Effector CD8-positive, alpha-beta T cell (primary cell): ENCODE measurements at places on chromosomes 16 and 17.

DNA sequence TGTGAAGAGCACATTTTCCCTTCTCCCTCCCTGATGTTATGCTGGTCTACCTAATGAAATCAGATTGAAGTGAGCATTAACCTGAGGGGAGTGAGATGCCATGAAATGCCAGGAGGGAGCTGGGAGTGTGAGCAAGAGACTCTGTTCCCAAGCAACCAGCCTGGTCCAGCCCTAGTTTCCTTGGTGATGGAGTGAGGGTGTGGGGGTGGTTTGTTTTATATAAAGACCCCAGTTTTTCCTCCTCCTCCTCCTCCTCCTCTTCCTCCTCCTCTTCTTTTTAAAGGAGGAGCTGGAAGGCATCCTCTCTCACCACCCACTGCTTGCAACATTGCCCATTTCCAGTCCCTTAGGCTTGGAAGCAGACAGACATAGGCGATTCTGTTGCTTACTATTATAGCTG lies 97.1 kb downstream of the DNAH3 start:
- no peak for DNase-seq

DNA sequence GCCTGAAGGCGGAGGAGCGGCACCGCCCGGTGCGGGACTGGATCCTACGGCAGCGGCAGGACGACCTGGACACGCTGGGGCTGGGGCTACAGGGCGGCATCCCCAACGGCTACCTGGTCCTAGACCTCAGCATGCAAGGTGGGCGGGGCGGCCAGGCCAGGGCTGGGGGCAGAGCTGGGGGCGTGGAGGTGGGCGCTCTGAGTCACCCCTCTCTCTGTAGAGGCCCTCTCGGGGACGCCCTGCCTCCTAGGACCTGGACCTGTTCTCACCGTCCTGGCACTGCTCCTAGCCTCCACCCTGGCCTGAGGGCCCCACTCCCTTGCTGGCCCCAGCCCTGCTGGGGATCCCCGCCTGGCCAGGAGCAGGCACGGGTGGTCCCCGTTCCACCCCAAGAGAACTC lies 7.9 kb downstream of the MSLN start:
- no peak for DNase-seq

DNA sequence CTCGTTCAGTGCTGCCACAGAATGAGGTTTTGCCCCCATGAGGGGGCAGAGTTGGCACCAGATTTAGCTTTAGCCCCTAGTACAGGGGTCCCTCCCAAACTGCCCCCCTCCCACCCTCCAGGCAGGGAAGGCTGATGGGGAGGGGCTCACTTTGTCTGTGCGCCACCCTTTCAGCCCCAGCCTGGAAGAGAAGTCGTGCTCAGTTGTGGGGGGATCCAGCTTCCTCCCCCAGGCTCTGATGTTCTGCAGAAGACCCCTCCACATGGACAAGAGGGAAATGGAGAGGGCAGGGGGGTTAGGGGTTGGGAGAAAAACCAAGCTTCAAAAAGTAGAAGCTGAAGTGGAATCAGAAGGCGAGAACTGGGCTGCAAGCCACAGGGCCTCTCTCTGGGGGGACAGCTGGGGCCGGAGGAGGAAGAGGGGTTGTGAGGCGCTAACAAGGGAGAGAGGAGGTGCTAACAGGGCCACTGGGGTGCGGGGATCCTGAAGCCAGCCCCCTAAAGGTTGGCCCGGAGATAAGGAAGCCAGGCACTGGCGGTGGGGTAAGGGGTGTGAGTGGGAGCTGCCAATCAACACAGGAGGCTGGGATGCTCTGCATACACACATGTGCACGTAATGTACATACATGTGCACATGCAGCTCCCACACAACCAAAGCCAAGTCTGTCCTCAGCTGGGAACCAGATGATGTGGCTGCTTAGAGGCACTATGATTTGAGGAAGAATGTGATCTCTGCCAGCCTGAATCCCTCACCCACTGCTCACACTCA lies 7.0 kb upstream of the TMEM92 start:
- DNase-seq: no peak

DNA sequence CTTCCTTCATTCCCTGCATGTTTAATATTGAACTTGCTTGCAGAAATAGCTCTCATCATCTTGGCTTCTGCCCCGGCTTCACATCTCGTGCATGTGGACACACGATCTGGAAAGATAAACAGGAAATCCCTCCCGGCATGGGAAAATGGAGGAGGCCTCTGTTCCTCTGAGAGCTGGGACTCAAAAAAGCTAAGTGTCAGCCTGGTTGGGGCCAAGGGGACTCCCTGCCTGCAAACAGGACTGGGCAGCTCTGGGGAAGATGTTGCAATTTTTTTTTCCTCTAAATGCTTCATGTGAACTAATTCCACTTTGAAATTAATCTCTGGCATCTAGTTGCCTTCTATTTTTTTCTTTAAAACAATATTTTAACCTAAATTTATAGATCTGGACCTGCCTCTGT lies 24.8 kb downstream of the ITPRIPL2 start:
- DNase-seq: no peak

GRCh38 chr17:38981636-38982035 lies 14.4 kb upstream of the FBXO47 start:
- no peak for DNase-seq

- no peak for DNase-seq
Measured at GRCh38 chr17:7720125-7720524, 2.6 kb downstream of the DNAH2 start.

DNA sequence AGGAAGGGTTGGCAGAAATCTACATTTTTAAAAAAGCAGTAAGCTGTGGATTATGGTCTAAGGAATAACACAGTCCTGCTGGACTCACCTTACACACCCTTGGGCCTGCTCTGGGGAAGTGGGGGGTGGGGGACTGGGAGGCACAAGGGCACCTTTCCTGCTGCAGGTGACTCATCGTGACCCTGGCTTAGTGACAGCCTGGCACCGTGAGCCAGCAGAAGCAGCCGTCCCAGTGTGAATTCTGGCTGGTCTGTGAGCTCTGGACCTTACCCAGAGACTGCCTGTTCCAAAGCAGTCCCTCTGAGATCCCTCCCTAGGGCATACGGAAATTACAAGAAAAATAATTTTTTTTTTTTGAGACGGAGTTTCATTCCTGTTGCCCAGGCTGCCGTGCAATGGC lies 4.2 kb upstream of the CRK start:
- DNase-seq: no peak

GRCh38 chr17:39231091-39231561 lies 5.4 kb upstream of the STAC2 start:
- no peak for DNase-seq

GRCh38 chr17:22470411-22471175 lies 778.3 kb downstream of the KCNJ18 start:
- no peak for DNase-seq

DNA sequence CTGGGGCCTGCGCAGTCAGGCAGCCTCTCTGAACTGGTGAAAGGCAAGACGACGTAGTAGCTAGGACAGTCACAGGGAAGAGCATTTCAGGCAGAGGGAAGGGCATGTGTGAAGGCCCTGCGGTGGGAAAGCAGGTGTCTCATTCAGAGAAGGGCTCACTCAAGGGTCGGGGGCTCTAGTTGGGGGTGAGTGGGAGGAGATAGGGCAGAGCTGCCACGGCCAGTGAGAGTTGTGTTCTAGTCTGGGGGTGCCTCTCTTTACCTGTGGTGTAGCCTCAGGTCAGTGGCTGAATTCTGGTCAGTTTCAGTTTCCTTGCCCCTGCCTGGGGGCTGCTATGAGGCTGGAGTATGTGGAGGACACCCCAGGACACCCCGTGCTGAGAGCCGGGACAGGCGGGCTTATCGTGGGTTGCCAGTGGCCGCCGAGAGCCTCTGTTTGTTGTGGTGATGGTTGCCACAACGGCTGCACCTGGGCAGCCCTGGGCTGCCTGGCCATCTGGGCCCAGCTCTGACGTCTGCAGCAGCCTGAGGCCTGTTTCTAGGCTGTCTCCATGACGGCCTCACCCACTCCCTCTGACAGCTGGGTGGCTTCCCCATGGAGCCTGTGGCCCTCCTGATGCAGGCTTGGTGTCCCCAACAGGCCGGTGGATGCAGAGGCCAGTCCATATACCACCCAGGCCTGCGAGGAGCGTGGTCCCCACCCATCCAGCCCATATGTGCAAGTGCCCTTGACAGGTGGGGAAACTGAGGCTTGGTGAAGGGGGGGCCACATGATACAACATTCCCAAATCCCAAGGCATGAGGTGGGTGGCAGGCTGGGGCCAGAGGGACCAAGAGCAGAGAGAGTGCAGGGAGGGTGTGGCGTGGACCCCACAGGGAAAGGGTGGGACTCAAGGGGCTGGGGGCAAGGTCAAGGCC lies 10.8 kb downstream of the MAP2K3 start:
- no peak for DNase-seq

GRCh38 chr17:32783602-32784001 lies 93.3 kb downstream of the MYO1D start:
- DNase-seq: no peak

DNA sequence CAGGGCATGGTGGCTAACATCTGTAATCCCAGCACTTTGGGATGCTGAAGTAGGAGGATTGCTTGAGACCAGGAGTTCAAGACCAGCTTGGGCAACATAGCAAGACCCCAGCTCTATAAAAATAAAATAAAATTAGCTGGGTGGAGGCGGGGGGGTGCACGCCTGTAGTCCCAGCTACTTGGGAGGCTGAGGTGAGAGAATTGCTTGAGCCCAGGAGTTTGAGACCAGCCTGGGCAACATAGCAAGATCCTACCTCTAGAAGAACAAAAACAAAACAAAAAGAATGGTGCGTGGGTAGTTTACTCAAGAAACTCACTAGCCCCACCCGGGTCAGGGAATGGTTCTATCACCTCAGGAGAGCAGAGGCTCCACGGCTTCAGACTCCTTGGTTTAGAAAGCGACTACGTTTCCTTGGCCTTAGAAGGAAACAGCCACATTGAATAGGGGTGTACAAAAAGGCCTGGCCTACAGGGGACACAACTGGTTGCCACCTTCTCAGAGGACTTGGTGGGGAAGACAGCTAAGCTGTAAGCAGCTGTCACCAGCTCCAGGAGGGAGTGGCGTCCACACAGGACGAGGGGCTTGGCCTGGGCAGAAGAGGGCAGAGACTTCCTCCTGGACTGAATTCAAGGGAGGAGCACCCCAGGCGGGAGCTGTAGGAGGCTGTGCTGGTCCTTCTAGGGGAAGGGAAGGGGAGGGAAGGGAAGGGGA lies 716 bp downstream of the TK1 start:
- DNase-seq: no peak

DNA sequence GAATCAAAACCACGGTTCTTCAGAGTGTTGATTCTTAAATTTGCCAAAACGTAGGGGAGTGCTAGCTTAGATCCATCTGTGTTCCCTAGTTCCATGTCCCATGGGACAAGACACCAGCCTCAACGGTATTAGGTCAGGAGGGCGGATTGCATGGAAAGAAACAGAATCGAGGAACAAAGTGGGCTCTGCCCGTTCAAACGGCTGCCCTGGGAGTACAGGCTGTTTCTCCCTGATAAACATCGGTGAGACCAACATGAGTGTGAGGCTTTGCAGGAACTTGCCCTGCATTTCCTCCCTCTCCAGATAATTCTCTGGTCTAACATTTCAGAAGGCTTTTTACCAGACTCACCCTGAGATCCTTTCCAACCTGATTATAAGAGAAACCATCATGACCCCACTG lies 82.2 kb downstream of the MRM3 start:
- no peak for DNase-seq

GRCh38 chr16:50708373-50709060 lies 15.1 kb downstream of the NOD2 start:
- no peak for DNase-seq

DNA sequence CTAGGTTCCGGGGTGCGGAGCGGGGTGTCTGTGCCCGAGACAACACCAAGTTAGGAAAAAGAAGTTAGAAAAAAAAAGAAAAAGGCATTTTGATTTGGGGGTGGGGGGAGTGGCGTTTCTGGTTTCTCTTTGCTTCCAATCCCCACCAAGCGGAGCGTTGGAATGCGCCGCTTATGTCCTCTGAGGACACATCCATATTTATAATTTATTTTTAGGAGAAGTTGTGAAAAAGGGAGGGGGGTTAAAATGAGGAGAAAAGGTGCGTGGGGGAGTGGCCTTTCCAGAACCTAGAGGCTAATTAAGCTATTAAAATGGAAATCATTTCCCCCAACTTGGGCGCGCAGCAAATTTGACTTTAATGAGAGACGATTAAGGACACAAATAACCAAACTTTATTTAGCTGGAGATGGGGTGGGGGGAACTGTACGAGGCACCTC lies 232.1 kb downstream of the MRTFB start:
- no peak for DNase-seq

DNA sequence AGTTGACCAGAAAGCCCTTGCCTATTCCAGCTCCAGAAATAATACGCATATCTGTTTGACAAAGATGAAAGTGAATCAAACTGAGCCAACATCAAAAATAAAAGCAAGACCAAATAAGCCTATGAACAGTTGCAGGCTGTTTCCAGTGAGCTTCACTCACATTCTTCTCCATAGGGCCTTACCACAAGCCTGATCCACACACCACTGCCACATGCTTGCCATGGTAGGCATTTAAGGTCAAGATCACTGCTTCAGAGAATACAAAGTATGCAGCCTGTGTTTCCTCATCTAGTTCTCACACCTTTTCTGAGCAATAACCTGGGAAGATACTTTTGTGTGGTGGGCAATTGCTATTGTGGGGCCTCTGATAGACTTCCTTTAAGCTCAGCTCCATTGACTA lies 1060.2 kb downstream of the CDH11 start:
- DNase-seq: no peak

DNA sequence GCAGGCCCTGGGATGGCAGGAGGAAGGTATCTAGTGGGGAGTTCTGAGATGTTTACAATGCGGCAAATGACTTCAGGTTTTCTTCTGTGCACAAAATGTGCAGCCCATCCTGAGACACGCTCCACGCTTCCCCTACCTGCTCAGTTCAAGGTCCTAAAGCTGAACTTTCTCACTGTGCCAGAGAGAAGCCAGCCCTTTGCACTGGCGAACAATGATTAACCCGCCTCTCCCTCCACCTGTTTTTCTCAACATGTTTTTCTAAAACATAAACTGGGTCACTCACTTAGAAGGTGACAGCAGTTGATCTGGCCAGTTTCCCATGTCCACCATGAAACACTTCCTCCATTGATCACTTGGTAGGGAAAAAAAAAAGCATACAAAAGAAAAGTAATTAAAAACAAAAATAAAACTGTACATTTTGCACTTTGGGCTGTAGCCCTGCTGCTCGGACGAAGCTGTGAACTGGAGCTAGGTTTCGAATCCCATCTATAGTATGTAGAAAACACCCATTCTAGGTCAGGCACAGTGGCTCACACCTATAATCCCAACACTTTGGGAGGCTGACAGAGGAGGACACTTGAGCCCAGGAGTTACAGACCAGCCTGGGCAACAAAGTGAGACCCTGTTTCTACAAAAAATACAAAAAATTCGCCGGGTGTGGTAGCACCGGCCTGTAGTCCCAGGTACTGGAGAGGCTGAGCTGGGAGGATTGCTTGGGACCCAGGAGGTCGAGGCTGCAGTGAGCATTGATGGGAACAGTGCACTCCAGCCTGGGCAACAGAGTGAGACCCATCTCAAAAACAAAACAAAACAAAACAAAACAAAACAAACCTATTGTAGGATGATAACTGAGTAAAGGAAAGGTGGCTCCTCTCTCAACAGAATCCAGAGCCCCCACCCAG lies 6.1 kb upstream of the G6PC1 start:
- DNase-seq: no peak

DNA sequence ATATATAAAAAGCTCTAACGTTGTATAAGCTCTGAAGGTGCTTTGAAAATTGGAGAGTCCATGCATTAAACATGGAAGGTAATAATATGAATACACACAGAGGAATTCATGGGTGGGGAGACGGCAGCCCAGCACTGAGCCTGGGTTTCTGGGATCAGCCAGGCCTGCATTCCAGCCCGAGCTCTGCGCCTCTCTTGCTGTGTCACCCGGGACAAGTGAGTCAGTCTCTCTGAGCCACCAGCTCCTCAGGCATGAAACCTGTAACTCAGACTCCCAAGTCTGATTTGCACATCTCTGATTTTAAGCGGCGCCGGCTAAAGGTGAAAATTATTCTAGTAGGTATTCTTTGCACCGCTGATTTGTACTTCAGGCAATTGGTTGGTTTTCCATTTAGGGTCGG lies 238.8 kb downstream of the MRTFB start:
- no peak for DNase-seq
